NCI-H2081 treated with DMSO at 0.1 percent for 48 hours (cell line): ENCODE measurements at places on chromosomes 7 and 10.

GRCh38 chr10:96299383-96299782 is 4.9 kb upstream of the DNTT start:
- no peak for DNase-seq

- DNase-seq: no peak
Measured at GRCh38 chr10:97805949-97806348, 34.1 kb upstream of the SFRP5 start.

DNA sequence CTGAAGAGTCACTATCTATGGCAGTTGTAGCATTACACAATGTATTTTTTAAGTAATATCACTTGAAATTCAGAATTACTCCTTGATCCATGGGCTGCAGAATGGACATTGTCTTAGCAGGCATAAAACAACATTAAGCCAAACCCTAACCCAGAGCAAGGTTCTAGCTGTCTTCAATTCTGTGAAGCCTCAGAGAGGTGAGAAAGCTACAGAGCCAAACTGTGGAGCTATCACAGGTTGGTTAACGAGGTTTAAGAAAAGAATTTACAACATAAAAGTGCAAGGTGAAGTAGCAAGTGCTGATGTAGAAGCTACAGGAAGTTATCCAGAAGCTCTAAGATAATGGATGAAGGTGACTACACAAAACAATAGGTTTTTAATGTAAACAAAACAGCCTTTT is 582.7 kb upstream of the POT1 start:
- no peak for DNase-seq

GRCh38 chr7:130384371-130384801 is 4.1 kb downstream of the CPA1 start:
- DNase-seq: no peak

DNA sequence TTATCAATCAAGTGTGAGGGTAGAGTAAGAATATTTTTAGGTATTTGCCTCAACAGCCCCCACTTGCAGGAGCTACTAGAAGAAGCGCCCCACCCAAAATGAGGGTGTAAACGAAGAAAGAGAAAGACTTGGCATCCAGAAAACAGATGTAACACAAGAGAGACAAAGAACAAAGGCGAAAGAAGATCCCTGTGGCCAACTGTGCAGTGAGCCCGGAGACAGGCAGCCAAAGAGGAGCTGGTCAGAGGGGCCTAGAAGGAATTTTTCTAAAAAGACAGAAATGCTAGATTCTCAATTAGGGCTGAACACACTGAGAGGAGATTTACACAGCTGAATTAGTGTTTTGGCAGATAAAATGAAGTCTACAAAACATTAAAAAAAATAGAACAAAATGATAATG is 29.6 kb upstream of the EIF5AL1 start:
- no peak for DNase-seq

DNA sequence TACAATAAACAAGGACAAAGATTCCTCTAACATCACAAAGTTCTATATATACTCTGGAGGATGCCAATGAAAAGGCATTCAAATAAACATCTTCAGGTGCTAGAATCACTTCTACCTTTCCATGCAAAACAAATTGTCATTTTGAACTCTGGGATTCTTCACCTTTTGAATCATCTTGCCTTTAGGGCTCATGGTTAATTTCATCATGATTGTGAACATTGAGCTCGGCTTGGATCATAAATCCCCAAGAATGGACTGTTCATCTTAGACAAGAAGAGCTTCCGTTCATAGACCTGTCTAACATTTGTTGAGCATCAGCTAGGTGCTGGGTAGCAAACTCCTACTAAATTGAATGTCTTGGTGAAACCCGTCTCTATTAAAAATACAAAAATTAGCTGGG is 212.2 kb downstream of the TNS3 start:
- DNase-seq: no peak

DNA sequence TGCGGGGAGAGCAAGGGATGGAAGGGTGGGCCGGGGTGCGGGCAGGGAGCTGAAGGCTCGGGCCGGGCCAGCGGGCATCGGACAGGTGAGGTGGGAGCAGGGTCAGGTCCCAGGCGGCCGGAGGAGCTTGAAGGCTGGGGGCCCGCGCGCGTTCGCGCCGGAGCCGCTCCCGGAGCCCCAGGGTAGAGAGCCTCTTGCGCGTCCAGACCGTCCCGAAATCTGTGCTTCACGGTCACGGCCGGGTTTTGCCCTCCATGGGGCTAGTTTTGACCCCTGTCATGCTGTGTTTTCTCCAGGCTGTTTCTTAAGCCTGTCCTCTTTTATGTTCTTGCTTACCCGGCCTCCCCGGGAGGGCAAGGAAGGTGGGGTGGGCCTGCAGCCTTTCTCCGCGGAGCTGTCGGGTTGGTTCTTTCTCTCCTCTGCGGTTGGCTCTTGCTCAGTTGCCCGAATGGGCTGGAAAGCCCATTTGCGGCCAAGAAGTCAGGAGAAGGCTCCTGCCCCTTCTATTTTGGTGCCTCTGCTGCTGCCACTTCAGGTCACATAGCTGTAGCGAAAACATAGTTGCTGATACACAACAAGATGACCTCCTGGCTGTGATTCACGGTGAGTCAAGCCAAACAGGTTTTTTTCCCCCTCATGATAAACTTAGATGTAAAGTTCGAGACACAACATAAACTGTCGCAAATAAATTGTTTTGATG is 650 bp downstream of the UBE2D1 start:
- no peak for DNase-seq

GRCh38 chr10:43338117-43338516 is 33.3 kb upstream of the FXYD4 start:
- DNase-seq: no peak

GRCh38 chr10:101839002-101839401 is 4.6 kb downstream of the KCNIP2 start:
- DNase-seq: no peak

DNA sequence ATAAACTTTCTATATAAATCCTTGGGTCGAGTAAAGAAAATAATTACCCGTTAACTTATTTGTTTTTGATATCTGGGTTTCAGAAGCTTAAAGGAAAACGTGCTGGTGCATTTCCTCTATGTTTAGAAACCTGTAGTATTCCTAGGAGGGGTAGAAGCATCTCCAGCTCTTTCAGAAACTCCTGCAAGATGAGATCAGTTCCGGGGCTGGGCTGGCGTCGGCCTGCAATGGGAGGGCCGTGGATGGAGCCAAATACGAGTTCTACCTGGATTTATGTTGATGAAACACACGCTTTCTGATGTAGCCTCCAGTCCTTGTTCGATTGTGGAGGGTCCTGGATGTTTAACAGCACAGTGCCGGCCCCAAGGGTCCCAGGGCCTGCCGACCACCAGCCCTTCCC is 35.8 kb upstream of the DIP2C start:
- DNase-seq: no peak

- no peak for DNase-seq
Measured at GRCh38 chr10:126417220-126417825, 29.0 kb upstream of the ADAM12 start.

DNA sequence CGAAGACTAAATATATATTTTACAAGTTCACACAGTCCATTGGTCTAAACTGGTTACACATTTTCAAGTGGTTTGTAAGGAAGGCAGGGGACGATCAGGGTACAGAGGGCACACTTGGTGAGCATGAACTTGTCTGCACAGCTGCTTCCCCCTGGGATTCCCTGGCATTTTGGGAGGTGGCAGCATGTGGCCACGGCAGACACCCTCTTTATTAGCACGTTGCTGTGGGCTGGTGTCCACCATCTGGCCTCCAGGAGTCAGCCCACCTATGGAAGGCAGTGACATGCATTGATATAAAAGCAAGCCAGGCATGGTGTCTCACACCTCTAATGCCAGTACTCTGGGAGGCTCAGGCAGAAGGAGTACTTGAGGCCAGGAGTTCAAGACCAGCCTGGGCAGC is 350.2 kb downstream of the TYW1 start:
- DNase-seq: no peak

- DNase-seq: no peak
Measured at GRCh38 chr7:135430626-135431025, 79.3 kb downstream of the CNOT4 start.

DNA sequence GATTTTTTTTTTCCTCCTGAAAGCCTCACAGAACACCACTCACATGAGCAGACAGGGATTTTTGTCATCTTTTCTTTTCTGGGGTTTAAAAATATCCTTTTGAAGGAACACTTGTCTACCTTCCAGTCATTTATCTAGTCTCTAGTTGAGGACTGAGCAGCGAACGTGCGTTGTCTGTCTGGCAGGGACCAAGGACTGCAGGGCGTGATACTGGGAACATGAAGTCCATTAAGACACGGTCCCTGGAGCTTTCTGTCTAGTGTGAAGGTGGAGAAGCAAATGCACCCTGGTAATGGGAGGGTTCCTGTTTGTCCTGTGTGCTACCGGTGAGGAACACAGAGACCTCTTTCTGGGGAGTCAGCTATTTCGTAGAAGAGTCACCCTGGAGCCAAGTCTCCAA is 207.4 kb downstream of the TMEM178B start:
- DNase-seq: no peak

GRCh38 chr10:91190876-91191583 is 29.4 kb upstream of the PCGF5 start:
- DNase-seq: no peak

DNA sequence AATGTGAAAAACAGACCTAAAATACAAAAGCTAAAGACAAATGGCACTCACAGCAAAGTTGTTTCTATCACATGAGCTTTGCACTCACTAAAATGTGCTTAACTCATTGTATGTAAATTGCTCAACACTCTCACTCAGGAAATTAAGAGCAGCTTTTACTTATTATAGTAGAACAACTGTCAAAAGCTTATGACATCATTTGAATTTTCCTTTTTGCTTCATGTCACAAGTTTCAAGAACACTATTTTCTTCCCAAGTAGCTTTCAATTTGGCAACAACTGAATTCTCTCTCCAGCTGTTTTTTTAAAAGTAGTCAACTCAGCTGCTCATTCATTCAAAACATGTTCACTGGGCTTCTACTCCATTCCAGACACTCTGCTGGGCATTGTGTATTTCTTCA is 46.9 kb downstream of the ATE1 start:
- no peak for DNase-seq

DNA sequence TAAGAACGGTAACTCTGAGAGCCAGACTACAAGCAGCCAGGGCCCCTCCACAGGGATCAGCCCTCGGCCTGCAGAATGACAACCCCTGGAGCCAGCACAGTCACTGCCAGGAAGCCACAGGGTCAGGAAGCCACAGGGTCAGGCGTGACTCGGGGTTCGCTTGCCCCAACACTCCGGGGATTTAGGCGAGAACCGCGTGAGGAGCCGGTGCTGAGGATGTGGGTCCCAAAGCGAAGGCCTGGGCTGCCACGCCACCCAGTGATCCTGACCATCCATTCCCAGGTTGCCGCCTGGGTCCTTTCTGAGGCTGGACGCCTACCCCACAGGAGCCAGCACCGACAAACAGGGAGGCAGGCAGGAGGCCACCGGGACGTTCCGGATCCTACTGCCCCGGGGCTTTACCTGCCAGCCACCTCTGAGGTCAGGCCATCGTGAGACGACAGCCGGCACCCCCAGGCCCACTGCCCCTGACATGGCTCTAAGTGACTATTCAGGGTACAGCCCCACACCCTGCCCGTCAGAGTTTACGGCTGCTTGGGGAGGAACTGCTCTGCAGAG is 228.6 kb downstream of the ELFN1 start:
- DNase-seq: no peak

- DNase-seq: no peak
Measured at GRCh38 chr10:69446650-69447151, 4.6 kb upstream of the TSPAN15 start.

DNA sequence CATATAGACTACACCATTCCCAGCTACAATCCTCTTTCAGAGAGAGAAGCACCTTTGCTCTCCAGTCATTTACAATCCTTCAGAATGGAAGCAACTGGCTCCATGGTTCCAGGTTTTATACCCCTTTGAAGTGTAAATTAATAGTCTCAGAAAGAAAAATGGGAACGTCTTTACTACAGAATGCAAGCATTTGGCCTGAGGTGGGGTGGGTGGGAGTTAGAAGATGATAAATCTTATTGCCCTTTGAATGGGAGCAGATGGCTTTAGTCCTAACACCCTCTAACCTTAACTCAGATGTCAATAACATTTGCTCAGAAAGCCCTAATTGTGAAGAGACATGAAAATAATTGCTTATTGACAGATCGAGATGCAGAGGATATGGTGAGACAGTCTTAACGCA is 84.2 kb upstream of the KCNMA1 start:
- DNase-seq: no peak

GRCh38 chr10:132632851-132633684 is 95.5 kb downstream of the INPP5A start:
- DNase-seq: no peak

GRCh38 chr10:132593389-132593788 is 55.8 kb downstream of the INPP5A start:
- no peak for DNase-seq

DNA sequence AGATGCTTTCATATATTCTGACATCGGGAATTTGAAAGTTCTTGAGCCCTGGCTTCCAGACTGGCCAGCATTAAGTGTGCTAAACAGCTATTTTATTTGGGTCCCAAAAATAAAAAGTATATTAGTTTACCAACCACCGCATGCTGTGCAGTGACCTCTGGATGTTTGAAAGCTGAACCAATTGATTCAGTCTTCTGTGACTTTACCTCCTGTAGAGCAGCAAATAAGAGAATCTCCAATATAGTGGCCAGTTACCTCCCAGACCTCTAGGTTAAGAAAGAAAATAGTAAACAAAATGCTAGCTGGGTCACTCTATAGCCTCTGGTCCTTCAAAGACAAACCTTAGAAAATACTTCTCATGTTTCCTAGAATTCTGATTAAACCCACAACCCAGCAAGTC is 424.6 kb upstream of the NFE2L3 start:
- no peak for DNase-seq

DNA sequence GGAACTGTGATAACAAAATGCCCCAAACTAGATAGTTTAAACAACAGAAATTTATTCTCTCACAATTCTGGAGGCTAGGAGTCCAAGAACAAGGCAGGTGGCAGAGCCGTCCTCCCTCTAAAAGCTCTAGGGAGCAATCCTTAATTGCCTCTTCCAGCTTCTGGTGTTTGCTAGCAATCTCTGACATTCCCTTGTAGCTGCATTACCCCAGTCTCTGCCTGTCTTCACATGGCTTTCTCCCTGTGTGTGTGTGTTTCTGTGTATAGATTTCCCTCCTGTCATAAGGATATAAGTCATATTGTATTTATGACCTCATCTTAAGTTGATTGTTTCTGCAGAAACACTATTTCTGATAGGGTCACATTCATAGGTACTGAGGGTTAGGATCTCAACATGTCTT is 177.5 kb downstream of the WNT2 start:
- no peak for DNase-seq

DNA sequence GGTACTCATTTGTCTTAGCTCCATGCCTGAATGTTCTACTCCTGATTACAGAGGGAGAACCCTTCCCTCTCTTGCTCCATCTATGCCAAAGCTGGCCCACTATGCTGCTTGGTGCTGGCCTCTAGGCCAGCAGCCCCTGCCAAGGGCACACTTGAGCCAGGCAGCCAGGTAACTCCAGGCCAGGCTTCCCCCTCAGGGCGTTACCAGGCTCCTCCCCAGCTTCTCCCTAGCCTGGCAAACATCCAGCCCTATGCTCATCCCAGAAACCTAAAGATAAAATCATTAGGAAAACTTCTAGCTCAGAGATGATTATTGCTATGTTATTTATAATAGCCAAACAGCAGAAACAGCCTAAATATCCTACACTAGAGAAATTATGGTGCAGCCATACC is 103.7 kb downstream of the KCNMA1 start:
- no peak for DNase-seq
